GM23338 (cell line): ENCODE measurements at places on chromosomes 3 and 15. TPM values are rescaled to one million over a fixed set of nuclear protein-coding genes. Genes with fewer than 3 reads are reported as not detected.
A peak's percentile ranks its signal among the peaks of the same experiment; 100 is the strongest.

DNA sequence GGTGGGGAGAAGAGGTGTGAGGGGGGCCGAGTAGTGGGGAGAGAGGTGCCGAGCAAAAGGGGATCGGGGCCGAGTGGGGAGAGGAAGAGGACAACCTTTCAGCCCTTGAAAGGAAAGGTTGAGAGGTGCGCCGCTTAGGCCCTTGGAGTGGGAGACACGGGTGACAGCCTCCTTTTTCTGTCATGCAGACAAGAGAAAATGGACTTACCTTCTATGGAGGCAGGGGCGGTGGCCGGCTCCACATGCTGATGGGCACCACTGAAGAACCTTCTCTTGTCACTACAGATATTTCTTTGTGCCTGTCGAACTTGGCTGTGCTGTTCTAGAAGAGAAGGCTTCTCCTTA, 421 bp downstream of the KLHL18 start:
- DNase-seq: no peak
- H3K4me1 ChIP-seq: peaks cover 5% of the 10 kb centered on the region; the same call in 1 of the 2 replicates
- no peaks in the 10 kb centered on the region for H3K27me3 ChIP-seq
- no peaks in the 10 kb centered on the region; the same call in 1 of the 2 replicates for H3K36me3 ChIP-seq
- peak overlapping the region; percentile 98 for H3K4me3 ChIP-seq

The GOLGA6D gene
- 1.0 and 2.1 TPM in 2 replicates for total RNA-seq

DNA sequence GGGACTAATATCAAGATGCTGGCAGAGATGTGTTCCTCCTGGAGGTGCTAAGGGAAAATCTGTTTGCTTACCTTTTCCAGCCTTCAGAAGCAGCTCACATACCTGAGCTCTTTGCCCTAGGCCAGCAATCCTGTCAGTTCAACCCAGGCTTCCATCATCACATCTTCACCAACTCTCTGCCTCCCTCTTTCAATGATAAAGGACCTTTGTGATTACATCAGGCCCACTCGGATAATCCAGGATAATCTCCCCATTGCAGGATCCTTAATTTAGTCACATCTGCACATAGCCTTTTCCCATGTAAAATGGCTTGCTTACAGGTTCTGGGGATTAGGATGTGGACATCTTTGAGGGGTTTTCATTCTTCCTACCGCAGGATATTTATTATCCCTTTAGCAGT, 58.3 kb downstream of the NSUN3 start:
- no peak overlapping the region for H3K4me3 ChIP-seq
- no peaks in the 10 kb centered on the region for H3K4me1 ChIP-seq
- H3K27me3 ChIP-seq: no peaks in the 10 kb centered on the region
- H3K27ac ChIP-seq: no peak overlapping the region
- no peaks in the 10 kb centered on the region for H3K36me3 ChIP-seq

DNA sequence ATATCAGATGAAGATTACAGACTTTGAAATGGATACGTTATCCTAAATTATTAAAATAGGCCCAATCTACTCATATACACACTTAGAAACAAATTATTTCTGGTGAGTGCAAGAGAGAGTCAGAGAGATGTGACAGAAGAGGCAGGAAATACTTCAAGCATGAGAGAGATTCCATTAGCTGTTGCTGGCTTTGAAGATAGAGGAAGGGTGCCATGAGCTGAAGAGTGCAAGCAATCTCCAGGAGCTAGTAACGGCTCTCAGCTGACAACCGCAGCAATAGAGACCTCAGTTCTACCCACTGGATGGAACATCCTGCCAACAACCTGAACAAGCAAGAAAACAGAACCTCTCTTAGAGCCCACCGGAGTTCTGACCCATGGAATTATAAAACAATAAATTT, 270.7 kb upstream of the SLITRK3 start:
- no peak overlapping the region for H3K4me3 ChIP-seq
- no peaks in the 10 kb centered on the region for H3K4me1 ChIP-seq
- no peaks in the 10 kb centered on the region for H3K27me3 ChIP-seq
- H3K27ac ChIP-seq: no peak overlapping the region

- no peak for DNase-seq
- H3K36me3 ChIP-seq: peaks cover 13% of the 10 kb centered on the region; the same call in 1 of the 2 replicates
- H3K27ac ChIP-seq: no peak overlapping the region
These were observed 126.7 kb downstream of the ARNT2 start for GRCh38 chr15:80530737-80531365.

The TEX55 gene
- total RNA-seq: 0.17 and 0.27 TPM in 2 replicates

- H3K27ac ChIP-seq: no peak overlapping the region
- no peak overlapping the region for H3K4me3 ChIP-seq
- no peaks in the 10 kb centered on the region for H3K27me3 ChIP-seq
- H3K36me3 ChIP-seq: no peaks in the 10 kb centered on the region
- no peak for DNase-seq
These were observed 152.4 kb downstream of the EBLN2 start for GRCh38 chr3:73213896-73214295.

DNA sequence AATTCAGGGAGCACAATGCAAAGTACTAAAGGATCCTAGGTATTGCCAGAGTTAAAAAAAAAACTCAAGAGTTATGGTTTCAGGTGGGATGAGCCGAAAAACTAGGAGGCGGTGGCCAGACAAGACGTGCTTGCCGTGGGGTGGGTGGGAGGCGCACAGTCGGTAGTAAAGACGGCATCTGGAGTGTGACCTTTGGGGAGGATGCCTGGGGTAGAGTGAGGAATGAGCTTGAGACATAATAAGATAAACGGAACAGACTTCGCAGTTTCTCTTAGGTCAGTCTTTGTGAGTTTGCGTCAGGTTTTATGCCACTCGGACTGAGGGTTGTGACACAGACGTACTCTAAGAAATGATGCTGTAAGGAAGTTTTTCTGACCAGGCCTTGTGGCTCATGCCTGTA, 139.6 kb downstream of the LRRK1 start:
- no peak overlapping the region for H3K4me3 ChIP-seq
- no peak for DNase-seq
- peaks cover 17% of the 10 kb centered on the region for H3K4me1 ChIP-seq
- peaks cover 9% of the 10 kb centered on the region; the same call in 1 of the 2 replicates for H3K36me3 ChIP-seq
- H3K27me3 ChIP-seq: no peaks in the 10 kb centered on the region

- H3K4me3 ChIP-seq: no peak overlapping the region
- H3K27ac ChIP-seq: no peak overlapping the region
- no peaks in the 10 kb centered on the region for H3K27me3 ChIP-seq
- DNase-seq: no peak
These were observed 625.5 kb downstream of the NAALADL2 start for GRCh38 chr3:175484666-175485065.

The GOLGA8G gene
- total RNA-seq: not detected in 2 replicates

DNA sequence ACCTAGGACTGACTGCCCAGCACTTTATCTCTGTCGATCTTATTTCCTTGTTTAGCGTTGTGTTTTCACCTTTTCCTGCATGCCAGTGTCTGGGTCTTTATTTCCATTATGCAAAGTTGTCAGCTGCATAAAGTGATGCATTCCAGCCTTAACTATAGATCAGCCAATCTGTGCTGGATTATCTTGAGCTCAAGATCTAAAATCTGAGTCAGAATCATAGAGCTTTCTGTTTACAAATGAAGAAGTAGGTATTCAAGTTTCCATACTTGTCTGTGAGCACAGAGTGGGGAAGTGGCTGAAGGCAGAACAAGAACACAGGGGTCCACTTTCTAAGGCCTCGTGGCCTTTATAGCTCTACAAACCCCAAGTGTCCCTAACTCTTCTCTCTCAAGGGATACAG, 82.4 kb upstream of the PLCL2 start:
- peaks cover 13% of the 10 kb centered on the region for H3K4me1 ChIP-seq
- H3K36me3 ChIP-seq: no peaks in the 10 kb centered on the region
- no peaks in the 10 kb centered on the region for H3K27me3 ChIP-seq
- no peak overlapping the region for H3K27ac ChIP-seq
- H3K4me3 ChIP-seq: no peak overlapping the region
- DNase-seq: no peak

The IL20RB gene
- total RNA-seq: 2.1 and 4.6 TPM in 2 replicates

- H3K27me3 ChIP-seq: no peaks in the 10 kb centered on the region
- 0 out of 2 replicates have a peak, but pooled peaks cover 2% of the 10 kb centered on the region for H3K4me1 ChIP-seq
- no peak for DNase-seq
- no peak overlapping the region for H3K4me3 ChIP-seq
These were observed 444.6 kb downstream of the GRM7 start for GRCh38 chr3:7305561-7305960.

DNA sequence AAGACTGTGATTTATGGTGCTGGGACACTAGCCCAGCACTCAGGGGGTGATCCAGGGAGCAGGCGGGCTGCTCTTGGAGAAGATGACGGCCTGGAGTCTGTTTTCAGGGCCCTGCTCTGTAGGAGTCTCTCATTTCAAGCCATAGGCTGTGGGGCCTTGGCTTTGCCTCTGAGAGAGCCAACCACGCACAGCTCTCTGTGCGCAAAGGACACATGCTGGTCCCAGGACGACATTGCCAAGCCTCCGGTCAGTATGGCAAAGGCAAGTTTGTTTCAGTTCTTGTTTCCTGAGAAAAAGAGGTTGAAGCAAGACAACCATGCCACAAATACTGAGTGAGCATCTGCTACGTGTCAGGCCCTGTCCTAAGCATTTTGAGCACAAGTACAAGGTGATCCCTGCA, 197.1 kb downstream of the EPHB1 start:
- peaks cover 14% of the 10 kb centered on the region for H3K4me1 ChIP-seq
- H3K4me3 ChIP-seq: no peak overlapping the region
- no peak for DNase-seq
- no peaks in the 10 kb centered on the region for H3K27me3 ChIP-seq

- H3K27me3 ChIP-seq: no peaks in the 10 kb centered on the region
- H3K4me3 ChIP-seq: no peak overlapping the region
- no peak for DNase-seq
- peaks cover 22% of the 10 kb centered on the region for H3K36me3 ChIP-seq
- H3K27ac ChIP-seq: no peak overlapping the region; the same call in 1 of the 2 replicates
These were observed 38.8 kb downstream of the HACL1 start for GRCh38 chr3:15562560-15562959.

- H3K27me3 ChIP-seq: peaks cover 96% of the 10 kb centered on the region
- DNase-seq: peak; percentile 49
- H3K36me3 ChIP-seq: no peaks in the 10 kb centered on the region
- peaks cover 52% of the 10 kb centered on the region for H3K4me1 ChIP-seq
These were observed 14.3 kb downstream of the ZIC1 start for GRCh38 chr3:147423537-147423797.
